ENCODE measurements at places on chromosomes 5 and 9.
A peak's percentile ranks its signal among the peaks of the same experiment; 100 is the strongest.

GRCh38 chr5:135236228-135236907 lies 162.7 kb downstream of the MACROH2A1 start:
- no peak for DNase-seq

DNA sequence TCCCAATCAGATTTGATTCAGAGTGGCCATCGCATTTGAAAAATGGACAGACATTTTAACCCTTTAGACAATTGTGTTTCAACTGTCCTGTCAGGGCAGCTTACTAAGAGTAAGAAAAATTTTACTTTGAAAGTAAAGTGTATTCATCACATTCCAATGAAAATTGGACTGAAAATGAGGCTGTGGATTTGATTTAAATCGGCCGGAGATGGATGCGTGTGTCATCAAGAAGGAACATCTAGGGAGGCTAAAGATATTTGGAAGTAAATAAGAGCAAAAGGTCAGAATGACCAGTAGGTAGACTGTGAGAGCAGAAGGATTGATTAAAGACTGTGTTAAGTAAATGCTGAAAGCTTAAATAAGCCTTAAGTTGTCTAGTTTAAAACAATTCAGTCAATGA lies 1.5 kb downstream of the ZCCHC7 start:
- DNase-seq = no peak

GRCh38 chr5:179270581-179271427 lies 74.5 kb downstream of the ADAMTS2 start:
- no peak for DNase-seq

GRCh38 chr5:98319299-98320011 lies 454.0 kb upstream of the RGMB start:
- DNase-seq = no peak

DNA sequence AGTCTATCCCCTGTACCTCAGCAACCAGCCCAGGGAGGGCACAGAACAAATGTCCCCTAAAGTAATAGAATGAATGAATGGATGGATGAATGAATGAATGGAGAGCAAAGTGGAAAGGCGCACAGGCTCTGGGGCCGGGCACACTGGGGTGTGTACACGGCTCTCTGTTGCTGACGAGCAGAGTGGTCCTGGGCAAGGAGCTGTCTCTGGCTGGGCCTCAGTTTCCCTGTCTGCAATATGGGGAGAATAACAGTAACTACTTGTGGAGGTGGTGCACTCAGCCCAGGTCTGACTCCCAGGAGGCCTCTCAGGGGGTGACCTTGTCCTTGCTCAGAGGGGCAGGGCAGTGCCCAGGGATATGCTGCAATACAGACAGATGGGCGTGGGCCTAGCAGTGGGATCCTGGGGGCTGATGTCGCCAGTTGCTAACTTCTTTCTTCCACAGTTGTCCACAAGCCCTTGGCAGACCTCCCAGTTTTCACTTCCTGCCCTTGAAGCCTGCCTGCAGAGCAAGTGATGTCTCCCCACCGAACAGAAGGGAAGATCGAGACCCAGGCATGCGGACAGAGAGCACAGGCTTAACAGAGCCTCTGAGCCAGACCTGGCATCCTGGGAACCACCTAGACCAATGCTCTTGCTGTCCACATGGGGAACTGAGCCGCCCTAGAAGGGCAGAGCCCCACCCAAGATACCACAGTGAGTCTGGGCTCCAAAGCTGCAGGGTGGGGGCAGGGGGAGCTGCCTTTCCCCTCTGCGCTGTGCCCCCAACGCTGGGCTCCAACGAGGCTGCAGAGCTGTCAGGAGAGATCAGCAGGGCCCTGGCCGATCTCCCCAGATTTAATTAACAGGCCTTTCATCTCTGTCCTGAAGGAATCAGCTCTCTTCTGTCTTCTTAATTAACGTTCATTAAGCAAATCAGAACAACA lies 13.6 kb upstream of the LAMC3 start:
- peak; percentile 24 for DNase-seq

DNA sequence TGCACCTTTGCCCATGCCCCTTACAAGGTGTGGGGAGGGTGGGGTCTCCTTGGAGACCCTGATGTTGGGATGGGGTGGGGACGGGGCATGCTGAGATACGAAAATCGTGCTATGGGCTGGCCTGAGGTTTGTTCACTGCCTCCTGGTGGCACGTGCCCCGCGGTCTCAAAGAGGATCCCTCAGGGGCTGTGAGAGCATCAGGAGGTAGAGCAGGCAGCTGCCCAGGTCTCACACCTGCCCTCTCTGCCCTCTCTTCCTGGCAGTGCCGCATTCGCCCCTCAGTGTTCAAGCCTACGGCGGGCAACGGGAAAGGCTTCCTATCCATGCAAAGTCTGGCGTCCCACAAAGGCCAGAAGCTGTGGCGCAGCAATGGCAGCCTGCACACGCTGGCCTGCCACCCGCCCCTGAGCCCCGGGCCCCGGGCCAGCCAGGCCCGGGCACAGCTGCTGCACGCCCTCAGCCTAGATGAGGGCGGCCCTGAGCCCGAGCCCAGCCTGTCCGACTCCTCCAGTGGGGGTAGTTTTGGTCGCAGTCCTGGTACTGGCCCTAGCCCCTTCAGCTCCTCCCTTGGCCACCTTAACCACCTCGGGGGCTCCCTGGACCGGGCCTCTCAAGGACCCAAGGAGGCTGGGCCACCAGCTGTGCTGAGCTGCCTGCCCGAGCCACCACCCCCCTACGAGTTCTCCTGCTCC lies 6.7 kb downstream of the N4BP3 start:
- no peak for DNase-seq

- DNase-seq = no peak
Measured at GRCh38 chr9:106557996-106558667, 304.8 kb upstream of the ZNF462 start.

- no peak for DNase-seq
Measured at GRCh38 chr5:98570010-98570409, 203.5 kb upstream of the RGMB start.

DNA sequence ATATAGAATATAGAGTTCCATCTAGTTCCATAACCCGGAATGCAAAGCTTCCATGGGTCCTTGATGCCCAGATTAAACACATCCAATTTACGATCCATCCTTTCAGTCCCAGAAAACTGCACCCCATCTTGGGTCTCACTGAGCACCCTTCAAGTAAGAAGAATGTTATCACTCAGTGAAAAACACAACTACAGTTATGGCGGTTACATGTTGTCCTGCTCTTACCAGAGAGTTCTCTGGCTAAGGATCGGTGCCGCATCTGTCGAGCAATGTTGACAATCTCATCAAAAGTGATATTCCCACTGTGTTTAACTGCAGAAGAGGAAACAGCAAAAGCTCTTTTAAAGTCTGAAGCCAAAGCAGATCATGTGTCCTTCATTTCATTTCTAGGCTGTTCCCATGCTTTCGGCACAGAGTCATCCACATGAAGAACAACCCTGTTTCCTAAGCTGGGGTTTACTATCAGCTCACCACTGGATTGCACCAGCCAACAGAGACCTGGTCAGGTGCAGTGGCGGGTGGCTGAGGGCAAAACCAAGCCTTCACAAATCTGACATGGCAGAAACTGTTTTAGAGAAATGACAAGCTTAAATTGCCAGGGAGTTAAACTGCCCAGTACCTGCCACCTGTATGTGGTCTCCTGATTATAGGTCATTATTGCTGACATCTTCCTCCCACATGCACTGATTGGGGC lies 2.9 kb downstream of the RPL12 start:
- DNase-seq = no peak

DNA sequence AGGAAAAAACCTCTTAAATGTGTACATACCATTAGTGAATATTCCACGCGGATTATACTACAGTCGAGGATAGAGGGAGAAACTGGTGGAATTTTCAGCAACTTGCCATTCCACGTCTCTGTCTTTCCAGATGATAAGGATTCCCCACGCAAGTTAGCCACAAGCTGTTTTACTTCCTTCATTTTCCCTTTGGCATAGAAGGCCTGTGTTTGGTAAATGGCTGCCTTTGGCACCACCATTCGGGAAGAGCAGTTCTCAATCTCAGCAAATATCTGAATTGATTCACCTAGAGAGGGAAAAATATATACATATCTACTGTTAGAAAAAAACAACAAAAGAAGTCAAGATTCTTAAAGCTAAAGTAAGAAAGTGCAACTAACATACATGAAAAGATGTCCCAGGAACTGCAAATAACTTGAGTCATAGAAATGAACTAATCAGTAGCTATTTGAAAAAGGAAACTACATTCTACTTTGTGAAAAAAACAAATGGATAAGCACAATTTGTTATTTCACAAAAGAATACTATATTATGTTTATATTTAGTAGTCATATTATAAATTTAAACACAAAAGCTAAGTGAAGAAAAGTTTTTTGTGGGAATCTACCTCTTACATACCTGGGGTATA lies 8.1 kb downstream of the ARRDC3 start:
- no peak for DNase-seq

DNA sequence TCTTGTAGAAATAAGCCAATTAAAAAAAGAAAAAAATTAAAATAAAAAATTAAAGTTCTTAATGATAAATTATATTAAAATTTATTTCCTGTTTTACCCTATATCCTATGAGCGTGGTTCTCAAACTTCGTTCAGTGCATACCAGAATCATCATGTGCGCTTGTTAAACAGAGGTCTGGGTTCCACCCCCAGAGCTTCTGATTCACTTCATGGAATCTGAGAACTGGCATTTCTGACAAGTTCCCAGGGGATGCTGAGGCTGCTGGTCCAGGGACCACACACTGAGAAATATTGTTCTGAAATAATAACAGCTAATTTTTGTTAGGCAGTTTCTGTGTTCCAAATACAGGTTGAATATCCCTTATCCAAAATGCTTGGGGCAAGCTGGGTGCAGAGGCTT lies 79.3 kb downstream of the TMC1 start:
- no peak for DNase-seq

DNA sequence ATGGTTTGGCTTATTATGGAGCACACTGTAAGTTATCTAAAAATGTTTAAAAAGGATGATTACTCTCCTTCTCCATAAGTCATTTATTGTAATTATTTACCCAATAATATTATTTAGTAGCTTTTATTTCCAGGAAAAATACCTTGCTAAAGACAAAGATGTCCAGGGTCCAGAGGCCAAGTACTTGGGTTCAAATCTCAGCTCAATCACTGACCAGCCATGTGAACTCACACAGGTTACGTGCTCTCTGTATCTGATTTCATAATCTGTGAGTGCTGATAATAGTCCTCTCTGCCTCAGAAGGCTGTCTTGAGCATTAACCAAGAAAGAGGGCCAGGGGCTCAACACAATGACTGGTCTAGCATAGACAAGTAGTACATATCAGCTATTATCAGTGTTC lies 27.0 kb downstream of the ALDH1A1 start:
- no peak for DNase-seq

GRCh38 chr5:119355685-119356611 lies at the start of gene TNFAIP8:
Gene TNFAIP8 (plus strand): TSS chr5:119356019. CDS start chr5:119356091, 72 bp downstream.
- no peak for DNase-seq
